ENCODE measurements at places on chromosomes 2 and 18.

GRCh38 chr2:225614915-225615314 lies 215.4 kb downstream of the NYAP2 start:
- DNase-seq = no peak

DNA sequence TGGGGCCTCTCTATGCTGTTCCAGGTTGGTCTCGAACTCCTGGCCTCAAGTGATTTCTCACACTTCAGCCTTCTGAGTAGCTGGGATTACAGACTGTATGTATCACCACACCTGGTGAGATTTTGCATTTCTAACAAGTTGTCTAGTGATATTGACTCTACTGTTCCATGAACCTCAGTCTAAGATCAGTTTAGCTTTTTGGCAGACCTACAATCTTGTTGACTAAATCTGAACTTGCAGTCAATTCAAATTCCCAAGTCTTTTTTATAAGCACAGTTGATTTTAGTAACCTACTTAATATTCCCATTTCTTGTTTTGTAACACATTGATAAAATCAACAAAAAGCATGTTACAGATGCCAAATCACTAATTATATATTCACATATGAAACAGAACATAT lies 266.1 kb upstream of the CYP26B1 start:
- no peak for DNase-seq

DNA sequence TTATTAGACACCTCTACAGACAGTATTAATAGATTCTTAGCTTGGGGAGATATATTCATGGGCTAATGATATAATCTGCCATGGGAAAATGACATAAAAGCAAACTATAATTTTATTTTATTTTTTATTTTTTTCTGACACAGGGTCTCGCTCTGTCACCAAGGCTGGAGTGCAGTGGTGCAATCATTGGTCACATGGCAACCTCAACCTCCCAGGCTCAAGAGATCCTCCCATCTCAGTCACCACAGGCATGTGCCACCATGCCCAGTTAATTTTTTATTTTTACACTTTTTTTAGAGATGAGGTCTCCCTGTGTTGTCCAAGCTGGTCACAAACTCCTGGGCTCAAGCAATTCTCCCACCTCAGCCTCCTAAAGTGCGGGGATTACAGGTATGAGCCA lies 39.3 kb downstream of the RTN4 start:
- no peak for DNase-seq

GRCh38 chr2:7007846-7008741 lies 90.9 kb downstream of the RNF144A start:
- no peak for DNase-seq

DNA sequence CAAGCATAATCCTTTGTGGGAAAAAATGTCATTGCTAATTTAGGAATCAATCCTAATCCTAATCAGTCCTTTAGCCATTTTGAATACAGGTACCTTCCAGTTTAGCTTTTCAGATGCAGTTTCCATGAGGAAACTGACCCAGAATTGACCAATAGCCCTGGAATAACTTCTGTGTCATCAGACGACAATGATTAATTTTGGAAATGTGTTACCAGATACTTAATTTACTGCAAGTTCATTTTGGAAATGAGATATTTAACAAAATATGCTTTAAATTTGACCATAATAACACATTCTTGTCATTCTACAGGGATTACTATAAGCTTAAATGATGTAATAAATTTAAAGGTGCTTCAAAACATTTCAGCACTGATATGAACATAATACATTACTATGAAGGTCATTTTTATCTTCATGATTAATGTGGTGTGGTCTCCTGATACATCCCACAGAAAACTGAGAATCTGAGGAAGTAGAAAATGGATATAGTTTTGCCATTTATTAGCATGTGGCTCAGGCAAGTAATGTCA lies 129.8 kb upstream of the SH3BP4 start:
- no peak for DNase-seq

GRCh38 chr18:46067438-46068007 lies 4.5 kb downstream of the PSTPIP2 start:
- no peak for DNase-seq

DNA sequence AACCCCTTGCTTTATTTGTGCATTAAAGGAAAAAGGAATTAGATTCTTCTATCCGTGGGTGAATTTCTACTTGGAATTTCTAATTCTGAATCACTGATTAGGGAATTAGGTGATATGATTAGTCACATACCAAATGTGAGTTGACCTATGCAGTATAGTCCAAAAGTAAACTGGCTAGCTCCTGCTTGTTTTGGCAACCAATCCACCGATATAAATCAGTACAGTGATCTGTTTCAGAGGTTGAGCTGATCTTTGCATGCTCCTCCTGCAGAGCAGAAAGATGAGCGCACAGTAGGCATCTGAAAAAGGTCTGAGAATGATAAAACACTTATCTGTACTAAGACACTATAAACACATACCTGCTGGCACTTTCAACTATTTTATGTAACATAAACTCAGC lies 86.6 kb downstream of the LRP1B start:
- no peak for DNase-seq

DNA sequence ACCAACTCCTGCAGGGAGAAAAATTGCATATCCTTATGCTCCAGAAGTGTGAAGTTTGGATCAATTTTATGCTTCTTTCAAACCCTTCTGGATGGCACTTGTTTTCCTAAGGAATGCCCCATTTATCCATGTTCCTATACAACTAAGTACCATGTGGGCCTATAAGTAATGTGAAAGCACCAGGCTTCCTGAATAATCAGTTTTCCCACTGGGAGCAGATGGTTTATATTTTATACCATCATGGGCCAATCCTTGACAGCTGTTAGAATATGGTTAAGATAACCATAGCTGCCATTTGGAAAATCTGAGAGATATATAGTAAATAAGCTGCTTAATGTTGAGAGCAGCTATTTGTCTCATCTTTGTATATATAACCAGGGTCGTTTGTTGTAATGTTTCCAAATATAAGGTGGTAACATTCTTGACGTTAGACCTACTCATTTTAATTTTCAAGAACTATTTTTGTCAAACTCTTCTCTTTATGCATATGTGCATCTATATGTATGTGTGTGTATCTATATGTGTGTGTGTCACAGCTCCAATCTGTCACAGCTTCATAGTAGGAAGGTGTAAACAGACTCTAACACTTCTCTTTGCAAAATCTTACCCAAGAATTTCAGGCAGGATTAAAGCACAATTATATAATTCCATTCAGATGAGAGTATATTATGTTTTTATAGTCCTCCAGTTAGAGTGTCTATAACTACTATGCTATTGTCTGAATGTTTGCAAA lies 458.7 kb upstream of the GCFC2 start:
- no peak for DNase-seq

DNA sequence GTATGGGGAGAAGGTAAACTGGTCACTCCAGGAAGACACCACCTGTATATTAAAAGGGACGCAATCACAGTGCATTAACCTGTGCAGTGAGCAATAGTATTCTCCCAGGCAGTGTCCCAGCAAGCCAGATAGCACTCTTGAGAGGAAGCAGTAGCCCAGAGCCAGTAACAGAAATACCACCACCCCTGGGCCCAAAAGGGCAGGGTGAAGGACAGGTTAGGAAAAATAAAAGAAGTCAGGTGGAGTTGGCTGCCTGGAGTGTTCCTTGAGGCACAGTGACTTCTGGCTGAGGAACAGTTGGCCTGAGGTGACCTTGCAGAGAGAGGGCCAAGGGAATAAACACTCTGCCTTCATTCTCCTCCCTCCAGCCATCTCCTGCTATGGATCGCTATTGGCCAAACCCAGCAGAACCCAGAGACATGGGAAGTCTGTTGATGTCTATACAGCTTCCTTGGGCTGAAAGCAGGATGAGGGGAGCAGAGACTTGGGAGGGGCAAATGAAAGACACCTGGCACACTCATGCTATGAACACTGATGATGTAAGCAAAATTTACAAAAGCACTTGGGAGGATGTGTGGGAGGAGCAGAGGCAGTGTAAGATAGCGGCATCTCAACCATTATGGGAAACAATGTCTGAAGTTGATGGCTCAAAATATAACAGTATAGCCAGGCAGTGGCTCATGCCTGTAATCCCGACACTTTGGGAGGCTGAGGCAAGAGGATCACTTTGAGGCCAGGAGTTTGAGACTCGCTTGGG lies 7.5 kb downstream of the C18orf32 start:
- DNase-seq = no peak

DNA sequence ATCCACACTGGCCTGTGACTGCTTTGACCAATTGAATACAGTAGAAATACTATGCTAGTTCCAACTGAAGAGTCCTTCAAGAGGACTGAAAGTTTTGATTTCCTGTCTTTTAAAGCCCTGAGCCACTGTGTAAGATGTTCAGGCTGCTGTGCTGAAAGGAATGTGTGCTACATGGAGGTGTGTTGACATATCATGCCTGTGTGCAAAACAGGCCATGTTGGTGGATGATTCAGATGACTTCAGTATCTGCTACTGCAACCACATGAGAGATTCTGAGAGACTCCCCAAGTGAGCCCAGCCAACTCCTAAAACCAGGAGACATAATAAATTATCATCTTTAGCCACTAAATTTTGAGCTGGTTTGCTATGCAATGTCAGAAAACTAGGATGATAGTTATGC lies 662.9 kb downstream of the ZEB2 start:
- DNase-seq = no peak

DNA sequence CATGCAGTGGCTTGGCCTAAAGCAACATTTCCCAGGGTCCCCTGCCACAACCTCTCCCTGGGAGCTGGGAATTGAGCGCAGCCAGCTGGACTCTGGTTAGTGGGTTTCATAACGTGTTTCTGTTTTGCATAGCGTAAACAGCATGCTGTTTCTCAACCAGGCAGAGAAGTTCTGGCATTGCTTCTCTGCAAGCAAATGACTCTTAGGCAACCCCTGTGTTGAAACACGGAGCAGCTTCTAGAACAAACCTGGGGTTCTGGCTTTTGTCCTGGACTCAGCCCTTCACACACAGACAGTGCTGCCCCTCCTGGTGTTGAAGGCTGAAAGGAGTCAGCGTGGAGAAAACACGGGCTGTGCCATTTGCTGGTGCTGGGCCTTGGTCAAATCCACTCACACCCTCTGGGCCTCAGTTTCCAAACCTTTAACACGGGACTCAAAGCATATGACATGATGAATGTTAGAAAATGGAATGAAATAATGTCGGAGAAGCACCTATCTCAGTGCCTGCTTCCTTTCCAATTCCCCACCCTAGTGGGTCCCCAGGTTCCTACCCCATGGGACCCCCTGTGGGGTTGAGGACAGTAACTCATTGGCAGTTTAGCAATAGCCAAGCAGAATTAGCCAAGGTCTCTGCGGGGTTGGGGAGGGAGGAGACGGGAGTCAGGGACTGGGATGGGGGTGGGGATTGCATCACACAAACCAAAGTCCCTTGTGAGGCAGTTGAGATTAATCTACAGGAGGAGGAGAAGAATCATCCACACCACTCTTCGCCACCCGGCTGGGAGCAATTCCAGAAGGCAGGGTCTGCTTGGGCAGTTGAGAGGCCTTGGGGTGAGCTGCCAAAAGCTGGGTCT lies 30.2 kb upstream of the IL1R2 start:
- DNase-seq = no peak

DNA sequence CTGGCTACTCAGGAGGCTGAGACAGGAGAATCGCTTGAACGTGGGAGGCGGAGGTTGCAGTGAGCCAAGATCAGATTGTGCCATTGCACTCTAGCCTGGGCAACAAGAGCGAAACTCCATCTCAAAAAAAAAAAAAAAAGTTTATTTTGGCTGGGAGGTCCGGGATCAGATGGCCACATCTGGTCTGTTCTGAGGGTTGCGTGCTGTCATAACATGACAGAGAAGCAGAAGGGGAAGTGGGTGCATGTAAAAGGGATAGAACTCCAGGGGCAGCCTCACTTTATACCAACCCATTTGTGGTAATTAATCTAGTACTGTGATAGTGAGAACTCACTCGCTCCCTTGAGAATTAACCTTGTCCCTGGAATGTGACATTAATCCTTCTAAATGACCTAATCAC lies 101.2 kb downstream of the PTPN4 start:
- DNase-seq = no peak

GRCh38 chr2:210633699-210634098 lies 77.3 kb downstream of the CPS1 start:
- no peak for DNase-seq

GRCh38 chr2:72003796-72004195 lies 143.9 kb downstream of the CYP26B1 start:
- no peak for DNase-seq

- DNase-seq = no peak
Observed at GRCh38 chr2:198100346-198100745, 296.0 kb downstream of the PLCL1 start.

- no peak for DNase-seq
Observed at GRCh38 chr2:98280376-98281102, 65.7 kb upstream of the CNGA3 start.

- DNase-seq = peak; percentile 53
Observed at GRCh38 chr2:127049927-127050802, 56.8 kb downstream of the BIN1 start.

DNA sequence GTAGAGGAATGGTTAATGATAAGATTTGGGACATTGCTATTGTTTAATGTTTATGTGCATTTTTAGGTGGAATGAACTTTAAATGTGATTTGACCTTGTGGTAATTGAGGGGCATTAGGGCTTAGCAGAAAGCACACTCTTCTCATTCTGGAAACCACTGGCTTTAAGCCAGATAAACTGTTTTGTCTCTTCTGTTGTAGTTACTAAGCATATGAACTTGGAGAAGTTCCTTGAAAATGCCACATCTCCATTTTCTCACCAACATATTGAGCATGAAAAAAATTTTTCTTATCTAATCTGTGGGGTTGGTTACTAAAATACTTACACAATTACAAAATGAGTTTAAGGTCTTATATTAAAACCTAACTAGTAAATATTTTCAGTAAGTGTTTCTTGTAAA lies 70.8 kb upstream of the FSHR start:
- no peak for DNase-seq

DNA sequence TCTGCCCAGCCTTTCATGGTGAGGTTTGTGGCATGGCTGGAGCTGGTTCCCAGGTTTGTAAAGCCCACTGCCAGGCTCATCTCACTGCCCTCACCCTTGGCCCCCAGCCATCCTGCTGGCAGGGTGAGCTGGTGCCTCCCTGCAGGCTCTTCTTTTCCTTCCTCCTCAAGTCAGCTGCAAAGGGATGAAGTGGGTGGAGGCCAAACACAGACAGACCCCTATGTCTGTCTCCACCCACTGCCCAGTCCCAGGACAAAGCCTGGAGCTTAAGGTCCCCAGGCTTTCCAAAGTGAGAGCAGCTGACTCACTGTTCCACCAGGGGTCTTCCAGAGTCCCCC lies 92.0 kb downstream of the TNS1 start:
- no peak for DNase-seq

DNA sequence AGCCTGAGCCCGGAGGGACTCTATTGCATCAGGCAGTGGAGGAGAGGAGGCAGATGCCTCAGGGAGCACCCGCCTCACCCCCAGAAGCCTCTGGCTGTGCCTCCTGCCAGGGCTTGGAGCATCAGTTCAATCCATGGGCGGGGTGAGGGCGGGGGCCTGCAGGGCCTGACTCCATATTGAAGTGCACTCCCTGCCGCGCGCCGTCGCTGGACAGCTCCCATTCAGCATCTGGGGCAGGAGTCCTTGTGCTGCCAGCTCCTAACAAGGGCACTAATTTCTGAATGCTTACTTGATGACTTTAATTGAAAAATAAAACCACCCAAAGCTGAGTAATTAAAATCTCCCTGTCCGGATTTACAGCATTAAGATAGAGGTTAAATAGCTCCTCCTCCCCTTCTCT lies 23.8 kb downstream of the C1QL2 start:
- no peak for DNase-seq

Measured in stimulated activated naive CD4-positive, alpha-beta T cell (primary cell).